B cell (primary cell): ENCODE measurements at places on chromosomes 5 and 9.

- DNase-seq, result no peak
These were observed 62.1 kb downstream of the CYSTM1 start for GRCh38 chr5:140236891-140237598.

GRCh38 chr5:15496886-15497285 is 3.1 kb upstream of the FBXL7 start:
- no peak for DNase-seq

DNA sequence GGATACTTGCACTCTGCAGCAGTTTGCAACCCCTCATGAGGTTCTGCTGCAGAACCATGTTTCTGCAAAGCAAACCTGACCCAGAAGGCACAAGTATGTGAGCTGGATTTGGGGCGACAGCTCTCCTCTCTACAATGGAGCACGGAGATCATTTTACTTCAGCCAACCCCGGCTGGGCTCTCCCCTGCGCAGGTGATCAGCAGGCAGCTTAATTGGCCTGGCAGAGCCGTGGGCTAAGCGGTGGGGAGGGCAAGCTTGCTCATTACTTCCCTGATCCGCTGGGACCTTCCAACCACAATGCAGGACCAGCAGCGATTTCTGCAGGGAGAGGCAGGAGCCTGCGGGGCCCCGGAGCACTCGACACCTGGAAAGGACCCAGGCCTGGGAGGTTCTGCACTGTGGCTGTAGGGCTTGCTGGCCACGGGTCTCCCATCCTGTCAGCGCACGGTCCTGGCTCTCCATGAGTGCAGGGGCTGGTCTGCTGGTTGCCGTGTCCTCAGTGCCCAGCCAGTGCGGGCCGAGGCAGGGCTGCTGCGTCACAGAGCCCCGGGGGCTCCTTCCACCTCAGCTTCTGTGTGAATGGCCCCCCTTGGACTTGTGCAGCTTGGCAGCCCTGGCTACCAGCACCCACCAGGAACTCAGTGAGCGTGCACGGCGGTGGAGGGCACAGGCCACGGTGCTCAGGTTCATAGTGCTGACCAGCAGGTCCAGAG is 51.8 kb upstream of the RAPGEF1 start:
- DNase-seq, result no peak

- peak; percentile 61 for DNase-seq
These were observed at the start of gene ALDH7A1 for GRCh38 chr5:126594748-126595485. Gene ALDH7A1 (minus strand): TSS chr5:126595219. CDS start chr5:126595198, 21 bp downstream.

DNA sequence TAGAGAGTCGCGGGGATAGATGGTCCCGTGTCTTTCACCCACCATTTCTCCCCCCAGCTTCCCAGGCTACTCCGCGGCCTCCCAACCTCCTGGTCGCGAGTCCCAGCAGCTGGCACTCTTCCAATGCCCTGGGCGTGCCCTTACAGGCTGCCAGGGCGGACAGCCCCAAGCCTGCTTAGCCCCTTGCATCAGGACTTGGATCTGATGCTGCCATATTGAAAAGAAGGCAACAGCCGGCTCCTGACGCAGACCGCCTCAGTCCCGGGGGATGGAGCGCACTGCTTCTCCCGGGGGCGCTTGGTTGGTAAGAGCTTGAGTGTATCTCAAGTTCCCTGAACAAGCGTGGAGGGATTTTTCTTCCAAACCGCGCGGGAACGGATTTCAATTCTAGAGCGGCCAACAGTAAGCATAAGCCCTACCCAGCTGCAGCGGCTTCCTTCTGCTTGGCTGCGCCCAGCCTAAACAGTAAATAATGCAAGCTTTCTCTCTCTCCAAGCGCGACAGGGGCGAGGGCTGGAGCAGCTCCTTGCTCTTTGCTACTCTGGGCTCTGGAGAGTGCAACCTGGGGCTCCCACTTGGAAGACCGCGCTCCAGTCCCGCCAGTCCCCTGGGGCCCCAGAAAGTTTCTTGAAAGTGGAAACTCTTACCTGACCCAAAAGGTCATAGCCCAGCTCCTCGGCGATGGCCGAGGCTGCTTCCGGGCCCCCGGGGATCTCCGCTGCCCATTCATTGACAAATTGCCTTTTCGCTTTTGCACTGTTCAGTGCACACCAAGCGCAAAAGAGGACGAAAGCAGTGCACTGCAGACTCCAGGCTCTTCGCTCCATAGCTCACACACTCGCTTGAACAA is 607 bp downstream of the PCSK1 start:
- DNase-seq, result peak; percentile 7
